Astrocyte of the spinal cord (primary cell): ENCODE measurements at places on chromosomes 6 and 20.

DNA sequence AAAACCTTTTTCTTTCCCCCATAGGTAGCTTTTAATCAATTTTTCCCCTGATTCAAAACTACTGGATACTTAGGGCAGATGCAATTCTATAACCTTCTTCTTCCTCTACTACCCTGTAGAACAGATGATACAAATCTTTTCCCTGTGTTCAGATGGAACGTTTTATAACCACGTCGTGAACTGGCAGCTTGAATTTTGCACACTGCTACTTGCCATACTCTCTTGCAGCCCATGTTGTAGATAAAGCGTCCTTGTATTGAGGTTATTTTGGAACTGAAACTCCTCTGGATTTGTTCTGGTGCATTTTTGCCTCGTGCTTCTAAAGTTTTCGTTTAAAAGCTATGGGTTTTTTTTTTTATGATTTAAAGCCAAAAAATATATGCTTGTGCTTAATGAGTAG lies 440.2 kb downstream of the RFPL4B start:
- no peak for DNase-seq

- DNase-seq = no peak
Measured at GRCh38 chr6:56380476-56380875, 133.1 kb upstream of the COL21A1 start.

DNA sequence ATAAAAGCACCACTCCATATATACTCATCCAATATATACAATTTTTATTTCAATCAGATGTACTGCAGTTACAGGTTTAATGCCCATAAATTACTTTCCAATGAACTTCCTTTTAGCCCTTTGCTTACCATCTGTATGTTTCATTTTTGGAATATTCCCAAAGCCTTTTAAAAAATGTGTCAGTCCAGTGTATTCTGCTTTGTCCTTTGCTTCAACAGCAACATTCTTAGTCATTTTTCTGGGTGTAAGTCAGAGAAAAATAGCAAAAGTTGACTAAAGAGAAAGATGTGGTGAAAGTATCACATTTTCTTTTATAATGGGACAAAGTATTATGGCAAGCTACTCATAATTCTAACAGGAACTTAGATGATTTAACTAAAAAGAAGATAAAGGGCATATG lies 15.2 kb downstream of the DSE start:
- DNase-seq = no peak

GRCh38 chr20:62485062-62485700 lies 9.4 kb upstream of the GATA5 start:
- no peak for DNase-seq

DNA sequence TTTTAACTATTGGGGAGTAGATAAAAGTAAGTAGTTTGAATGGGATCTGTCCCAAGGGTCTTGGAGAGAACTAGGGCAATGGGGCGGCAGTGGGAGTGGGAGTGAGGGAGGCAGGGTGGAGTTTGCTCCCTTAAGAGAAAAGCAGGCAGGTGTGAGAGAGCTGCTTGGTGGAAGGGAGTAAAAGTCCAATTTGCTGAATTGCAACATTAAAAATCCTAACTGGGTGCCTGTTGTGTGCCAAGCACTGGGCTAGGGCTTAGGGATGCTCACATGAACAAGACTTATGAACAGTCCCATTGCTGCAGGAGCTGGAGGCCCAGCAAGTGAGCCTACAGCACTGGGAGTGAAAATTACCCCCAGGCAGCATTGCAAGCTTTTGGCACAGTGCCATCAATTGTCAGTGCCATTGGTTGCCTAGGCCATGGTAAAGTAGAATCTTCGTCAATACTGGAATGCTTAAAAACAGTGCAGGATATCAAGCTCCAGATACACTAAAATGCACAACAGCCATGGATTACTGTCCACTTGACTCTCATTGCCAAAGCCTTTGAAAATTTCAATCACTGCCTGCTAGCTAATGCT lies 277.7 kb upstream of the JARID2 start:
- DNase-seq = no peak

GRCh38 chr20:51531141-51531710 lies 11.3 kb downstream of the NFATC2 start:
- DNase-seq = peak; percentile 57

DNA sequence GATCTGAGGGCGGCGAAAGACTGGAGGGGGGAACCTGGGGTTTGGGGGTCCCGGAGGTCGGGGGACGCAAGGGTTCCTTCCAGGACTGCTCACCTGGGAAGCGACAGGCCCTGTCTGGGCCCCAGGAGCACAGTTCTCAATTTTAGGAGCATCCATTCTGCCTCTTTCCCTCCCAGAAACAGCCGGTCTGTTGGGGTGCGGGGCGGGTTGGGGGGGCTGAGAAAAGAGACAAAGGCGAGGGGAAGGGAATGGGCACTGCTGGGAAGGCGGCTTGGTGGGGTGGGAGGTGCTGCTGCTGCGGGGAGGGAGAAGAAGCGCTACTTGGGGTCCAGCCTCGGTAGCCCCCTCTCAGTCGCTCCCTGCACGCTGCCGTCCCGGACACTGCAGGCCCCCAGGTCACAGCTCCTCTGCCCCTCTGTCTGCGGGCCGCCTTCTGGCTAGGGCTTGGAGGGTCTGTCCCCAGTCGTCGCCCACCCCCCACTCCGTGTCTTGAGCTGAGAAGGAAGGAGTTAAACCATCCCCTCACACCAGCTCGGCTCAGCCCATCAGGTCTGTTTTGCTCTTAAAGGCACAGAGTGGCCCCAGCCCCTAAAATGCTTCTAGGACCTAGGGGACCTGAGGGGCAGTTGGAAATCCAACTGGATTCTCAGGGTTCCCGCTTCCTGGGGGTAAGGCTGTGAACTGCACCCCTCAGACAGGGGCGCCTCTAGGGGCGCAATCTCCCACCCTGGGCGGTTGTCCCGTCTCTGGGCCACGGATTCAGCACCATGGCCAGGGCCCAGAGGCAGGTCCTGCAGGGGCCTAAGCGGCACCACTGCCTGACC lies 690 bp downstream of the GDAP1L1 start:
- DNase-seq = peak; percentile 12

DNA sequence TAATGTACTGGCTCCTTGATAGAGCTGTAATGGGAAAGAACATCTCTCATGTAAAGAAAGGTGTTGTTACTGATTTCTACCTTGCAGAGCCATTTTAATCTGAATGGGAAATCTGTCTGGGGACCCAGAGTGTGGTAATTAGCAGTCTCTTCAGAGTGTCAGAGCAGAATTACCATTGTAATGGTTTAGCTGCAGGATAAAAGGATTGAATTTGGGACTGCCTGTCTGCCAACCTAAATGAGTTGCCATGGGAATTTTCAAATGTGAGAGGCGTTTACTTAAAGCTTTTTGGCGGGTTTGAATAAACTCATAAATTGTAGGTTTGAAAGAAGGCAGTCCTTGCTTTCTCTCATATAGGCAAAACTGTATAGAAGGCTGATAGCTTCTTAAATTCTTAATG lies 128.8 kb downstream of the QKI start:
- DNase-seq = no peak

DNA sequence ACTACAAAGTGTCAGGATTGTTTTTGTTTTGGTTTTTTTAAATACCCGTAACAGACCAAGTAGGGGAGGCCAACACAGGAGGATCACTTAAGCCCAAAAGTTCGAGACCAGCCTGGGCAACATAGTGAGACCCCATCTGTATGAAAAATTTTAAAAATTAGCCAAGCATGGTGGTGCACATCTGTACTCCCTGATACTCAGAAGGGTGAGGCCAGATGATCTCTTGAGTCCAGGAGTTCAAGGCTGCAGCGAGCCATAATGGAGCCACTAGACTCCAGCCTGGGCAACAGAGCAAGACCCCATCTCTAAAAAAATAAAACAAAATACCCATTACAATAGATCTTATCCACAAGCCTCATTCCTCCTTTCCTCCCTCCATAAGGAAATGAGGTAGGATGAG lies 28.7 kb upstream of the TM9SF4 start:
- no peak for DNase-seq

DNA sequence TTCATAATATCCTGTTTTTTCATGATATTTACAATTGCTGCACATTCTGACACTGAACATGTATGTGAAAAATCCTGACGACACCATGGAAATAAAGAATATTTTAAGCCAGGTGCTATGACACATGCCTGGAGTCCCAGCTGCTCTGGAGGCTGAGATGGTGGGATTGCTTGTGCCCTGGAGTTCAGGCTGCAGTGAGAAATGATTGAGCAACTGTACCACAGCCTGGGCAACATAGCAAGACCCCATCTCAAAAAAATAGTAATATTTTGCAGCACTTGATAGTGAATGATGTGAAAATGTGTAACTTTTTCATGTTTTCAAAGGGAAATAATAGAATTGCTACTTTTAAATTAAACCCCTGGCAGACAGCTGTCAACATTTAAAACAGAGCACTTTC lies 137.1 kb downstream of the ADGRG6 start:
- no peak for DNase-seq

GRCh38 chr20:15673206-15673605 lies 900.0 kb downstream of the KIF16B start:
- DNase-seq = peak; percentile 77
